ENCODE measurements at places on chromosomes 1 and 21. TPM values are rescaled to one million over a fixed set of nuclear protein-coding genes. Genes with fewer than 3 reads are reported as not detected.

GRCh38 chr1:67522793-67523192, 92.6 kb upstream of the SERBP1 start:
- no peak for DNase-seq

DNA sequence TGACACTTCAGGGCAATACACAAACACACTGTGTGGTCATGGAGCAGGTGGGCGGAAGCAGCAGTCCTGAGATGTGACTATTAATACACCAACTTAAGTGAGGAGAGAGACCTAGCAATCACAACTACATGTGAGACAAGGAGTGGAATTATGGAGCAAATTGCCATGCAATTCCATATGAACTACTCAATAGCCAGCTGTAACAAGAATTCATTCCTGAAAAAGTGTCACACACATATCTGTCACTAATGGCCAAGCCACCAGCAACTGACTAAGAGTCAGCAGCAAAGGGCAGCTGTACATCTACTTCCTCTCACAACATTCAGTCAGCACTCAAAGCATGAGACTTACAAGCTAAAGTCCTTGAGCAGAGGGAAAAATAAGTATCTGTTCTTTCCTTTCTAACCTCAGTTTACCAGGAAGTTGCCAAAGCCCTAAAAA, 46.2 kb downstream of the GPR3 start:
- no peak for DNase-seq

DNA sequence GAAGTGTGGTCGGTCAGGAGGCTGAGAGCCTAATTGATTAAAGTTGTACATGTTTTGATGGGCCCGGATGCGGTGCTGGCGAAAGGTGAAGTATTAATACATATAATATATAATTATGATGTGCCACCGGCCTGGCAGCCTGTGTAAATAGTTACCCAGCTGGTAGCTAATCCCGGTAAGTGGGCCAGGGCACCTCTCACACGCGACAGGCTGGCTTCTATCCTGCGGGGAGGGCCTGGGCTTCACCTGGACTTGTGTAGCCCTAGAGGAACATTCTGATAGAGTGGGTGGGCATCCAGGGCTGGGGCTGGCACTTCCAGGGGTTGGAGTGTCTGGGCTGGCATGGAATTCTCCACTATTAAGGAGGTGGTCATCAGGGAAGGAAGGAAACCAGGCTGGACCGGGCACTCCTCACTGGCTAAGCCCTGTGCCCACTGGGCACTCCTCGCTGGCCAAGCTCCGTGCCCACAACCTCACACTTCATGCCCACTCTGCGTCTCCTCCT, 48.3 kb downstream of the IGSF21 start:
- no peak for DNase-seq

DNA sequence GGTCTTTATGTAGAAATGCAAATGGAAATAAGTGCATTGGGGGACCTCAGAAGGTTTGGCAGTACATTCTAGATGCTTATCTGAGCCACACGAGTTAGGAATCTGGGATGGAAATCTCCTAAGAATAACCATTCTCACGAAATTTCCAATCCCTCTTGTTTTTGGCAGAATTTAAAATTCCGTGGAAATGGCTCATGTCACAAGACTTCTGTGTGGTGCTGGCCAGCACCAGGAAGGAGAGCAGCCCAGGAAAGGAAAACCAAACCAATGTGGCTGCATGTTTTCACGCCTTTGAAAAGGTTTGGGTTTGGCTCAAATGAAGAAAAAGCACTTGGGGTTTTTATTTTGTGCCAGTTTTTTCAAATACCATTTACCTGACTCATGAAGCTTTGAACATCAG, 80.1 kb upstream of the KCNK2 start:
- no peak for DNase-seq

Gene ADGRL2
- 62.7 TPM for polyA plus RNA-seq

Measured in forelimb muscle (tissue), 1 donor.